T-helper 22 cell (primary cell): ENCODE measurements at places on chromosomes 11 and 22.

DNA sequence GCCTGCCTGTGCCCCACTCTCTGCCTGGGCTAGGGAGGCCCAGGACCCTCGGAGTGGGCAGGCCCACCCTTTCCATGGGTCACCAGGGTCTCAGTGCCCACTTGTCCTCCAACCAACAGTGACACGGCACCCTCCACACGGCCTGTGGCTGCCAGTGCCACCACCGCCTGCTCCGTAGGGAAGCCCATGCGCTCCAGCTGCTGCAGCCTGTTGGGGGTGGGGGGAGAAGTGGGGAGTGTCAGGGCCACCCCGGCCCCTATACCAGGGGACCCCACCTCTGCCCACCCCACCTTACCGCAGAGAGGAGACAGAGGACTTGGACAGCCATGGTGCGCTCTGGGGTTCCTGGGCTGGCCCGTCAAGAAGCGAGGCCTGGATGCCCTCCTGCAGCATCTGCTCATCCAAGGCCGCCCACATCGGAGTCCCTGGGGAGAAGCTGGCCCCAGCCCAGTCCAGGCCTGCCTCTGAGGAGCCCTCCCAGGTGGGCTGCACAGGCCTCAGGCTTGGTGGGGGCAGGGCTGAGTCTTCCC, 7.7 kb downstream of the RHBDD3 start:
- DNase-seq = no peak

- DNase-seq = no peak
Measured at GRCh38 chr11:32044158-32044863, 46.6 kb upstream of the RCN1 start.

- no peak for DNase-seq
Measured at GRCh38 chr11:1668911-1669473, 28.0 kb upstream of the KRTAP5-6 start.

DNA sequence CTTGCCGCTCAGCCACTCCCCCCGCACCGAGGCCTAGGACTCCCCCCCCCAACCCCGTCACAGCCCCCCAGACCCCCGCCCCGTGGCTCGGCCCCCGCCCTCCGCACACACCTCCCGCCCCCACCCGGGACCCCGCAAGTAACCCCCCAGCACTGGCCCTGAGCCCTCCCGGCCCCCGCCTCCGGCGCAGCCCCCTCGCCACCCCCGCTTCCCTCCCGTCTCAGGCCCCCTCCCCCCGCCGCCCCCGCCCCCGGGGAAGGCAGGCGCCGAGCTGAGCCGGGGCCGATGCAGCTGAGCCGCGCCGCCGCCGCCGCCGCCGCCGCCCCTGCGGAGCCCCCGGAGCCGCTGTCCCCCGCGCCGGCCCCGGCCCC, 1.5 kb downstream of the SHANK3 start:
- DNase-seq = no peak

DNA sequence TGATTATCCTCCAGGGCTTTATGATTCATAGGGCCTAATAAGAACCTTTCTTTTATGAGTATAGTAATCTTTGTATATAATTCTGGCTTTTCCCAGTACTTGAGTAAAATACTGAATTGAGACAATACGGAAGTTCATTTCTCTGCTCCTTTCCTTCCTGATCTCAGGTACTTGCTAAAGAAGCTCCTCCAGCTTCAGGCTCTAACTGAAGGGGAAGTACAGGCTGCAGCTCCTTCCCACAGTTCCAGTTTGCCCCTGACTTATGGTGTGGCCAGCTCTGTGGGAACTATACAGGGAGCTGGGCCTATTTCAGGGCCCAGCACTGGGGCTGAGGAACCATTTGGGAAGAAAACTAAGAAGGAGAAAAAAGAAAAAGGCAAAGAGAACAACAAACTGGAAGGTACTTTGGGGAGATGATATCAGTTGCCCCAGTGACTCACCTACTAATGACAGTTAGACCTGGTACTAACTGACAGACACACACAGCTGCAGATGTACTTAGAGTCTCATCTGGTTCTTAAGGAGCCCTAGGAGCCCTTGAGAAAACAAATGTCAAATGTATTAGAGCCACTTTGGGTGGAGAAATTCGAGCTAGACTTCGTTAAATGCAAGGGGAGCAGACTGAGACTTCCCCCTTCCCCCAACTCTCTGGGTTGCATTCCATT, 3.0 kb downstream of the TBRG1 start:
- DNase-seq = no peak

GRCh38 chr11:85525686-85526085, 101.5 kb downstream of the DLG2 start:
- DNase-seq = no peak

DNA sequence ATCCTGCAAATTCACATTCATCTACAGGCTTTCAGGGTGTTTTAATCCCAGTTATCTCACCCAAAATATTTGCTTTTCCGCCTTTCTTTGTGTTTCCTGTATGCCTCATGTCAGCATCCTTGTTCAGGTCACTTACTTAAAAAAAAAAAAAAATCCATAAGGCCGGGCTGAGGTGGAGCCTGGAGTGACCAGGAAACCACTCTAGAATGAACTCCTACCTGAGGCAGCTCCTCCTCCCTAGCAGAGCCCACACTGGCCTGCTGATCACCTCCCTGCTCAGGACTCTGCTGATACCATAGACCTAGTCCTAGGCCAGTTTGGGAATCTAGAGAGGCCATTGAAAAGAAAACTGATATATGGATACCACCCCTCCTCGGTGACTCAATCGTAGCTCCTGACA, 8.7 kb upstream of the DGAT2 start:
- DNase-seq = no peak

DNA sequence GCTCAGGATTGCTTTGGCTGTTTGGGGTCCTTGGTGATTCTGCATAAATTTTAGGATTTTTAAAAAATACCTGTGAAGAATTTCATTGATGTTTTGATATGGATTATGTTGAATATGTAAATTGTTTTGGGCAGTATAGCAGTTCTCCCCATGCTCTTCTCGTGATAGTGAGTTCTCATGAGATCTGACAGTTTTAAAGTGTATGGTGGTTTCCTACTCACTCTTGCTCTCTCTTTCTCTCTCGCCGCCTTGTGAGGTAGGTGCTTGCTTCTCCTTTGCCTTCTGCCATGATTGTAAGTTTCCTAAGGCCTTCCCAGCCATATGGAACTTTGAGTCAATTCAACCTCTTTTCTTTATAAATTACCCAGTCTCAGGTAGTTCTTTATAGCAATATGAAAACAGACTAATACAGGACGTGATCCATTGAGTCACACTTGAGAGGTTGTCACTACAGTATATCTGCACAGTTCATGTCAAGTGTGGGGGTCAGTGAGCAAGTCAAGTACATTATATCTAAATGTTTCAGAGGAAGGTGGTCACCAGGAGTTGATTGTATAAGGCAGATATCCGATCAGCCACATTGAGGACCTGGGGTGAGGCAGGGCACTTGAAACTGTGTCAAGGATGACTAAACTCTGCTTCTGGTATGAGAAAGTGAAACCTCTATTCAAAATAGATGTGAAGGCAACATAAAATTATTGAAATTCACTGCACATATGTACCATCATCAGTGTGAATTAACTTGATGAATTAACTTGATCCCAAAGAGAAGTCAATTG, 70.7 kb upstream of the CCDC179 start:
- DNase-seq = no peak

GRCh38 chr11:5703741-5704536, 14.3 kb downstream of the TRIM22 start:
- DNase-seq = no peak
